ENCODE measurements at places on chromosomes 3 and 15.

- no peak for DNase-seq
These were observed 138.8 kb downstream of the SMAD6 start for GRCh38 chr15:66840615-66841390.

DNA sequence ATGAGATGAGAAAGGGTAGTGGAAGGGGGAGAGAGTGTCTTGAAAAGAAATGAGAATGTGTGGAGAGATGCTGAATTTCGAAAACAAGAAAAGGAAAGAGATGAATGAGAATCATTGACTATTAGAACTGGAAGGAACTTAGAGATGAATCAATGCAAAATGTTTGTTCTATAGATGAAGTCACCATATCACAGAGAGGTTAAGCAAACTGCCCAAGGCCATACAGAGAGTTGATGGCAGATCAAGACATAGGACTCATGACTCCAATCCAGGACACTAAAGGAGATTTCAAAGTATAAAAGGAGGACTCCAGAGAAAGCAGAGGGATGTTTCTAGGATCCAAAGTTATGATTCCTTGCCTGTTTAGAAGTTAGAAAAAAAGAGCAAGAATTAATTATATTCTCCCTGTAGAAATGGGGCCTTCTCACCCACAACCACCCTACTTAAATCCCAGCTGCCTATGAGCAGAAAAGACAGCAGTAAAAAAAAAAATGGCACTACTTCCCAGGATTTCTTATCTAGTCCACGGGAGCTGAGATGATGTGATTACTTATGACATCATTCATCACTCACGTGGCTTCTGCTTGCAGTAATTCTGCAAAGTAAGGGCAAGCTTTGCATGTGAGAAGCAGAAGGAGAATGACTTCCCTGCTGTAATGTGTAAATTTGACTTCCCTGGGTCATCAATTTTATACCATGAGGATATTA lies 210.8 kb upstream of the MRPL3 start:
- no peak for DNase-seq

DNA sequence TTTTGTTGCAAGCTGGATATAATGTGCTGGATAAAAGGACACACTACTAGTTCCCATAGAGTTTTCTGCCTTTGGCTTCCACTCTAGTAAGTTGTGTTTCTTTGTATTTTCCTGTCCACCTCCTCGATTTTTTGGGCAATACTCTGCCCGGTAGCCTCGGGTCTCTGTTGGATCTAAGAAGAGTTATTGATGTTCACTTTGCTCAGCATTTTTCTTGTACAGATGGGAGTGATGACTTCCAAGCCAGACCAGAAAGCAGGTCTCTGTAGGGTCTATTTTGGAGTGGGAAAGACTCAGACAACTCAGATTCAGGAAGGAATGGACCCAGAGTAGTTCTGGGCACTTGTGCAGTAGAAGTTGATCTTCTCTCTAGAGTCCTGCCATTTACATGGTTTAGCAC lies 36.0 kb upstream of the PRTG start:
- DNase-seq, result no peak

DNA sequence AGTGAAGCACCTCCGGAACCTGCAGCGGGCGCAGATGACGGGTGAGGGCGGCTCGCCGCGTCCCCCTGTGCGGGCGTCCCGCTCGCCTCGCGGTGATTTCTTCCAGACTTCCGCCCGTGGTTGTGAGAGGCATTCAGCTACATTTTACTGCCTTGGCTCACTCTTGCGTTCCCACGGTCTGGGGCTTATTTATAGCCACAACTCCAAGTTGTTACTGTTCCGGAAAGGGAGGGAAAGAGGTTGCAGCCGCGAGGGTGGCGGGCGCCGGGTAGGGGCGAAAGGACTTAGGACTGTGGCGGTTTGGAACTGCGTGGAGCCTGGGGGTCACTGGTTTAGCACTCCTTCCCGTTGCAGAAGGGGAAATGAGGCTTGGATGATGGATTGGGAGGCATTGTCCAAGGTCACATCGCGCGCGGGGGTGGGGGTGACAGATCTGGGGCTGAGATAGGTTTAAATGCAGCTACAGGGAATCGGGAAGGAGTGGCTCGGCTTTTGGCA lies 1.1 kb downstream of the HES1 start:
- DNase-seq, result peak; percentile 90

GRCh38 chr3:14304101-14305045 lies 98.0 kb upstream of the SLC6A6 start:
- DNase-seq, result no peak

GRCh38 chr3:27141668-27142067 lies 227.5 kb downstream of the NEK10 start:
- DNase-seq, result no peak

Measured in AG10803 (cell line).